Uterus (tissue), 4 donors: ENCODE measurements at places on chromosomes 5 and 9. TPM values are rescaled to one million over a fixed set of nuclear protein-coding genes. Genes with fewer than 3 reads are reported as not detected.

GRCh38 chr9:119526698-119527097 lies 157.5 kb upstream of the BRINP1 start:
- no peak for DNase-seq

Gene FBP2
- not detected for total RNA-seq

GRCh38 chr9:69895185-69895584 lies 74.6 kb downstream of the CFAP95 start:
- no peak for DNase-seq

Gene PFN3
- total RNA-seq = not detected

- DNase-seq = no peak
These were observed 283.9 kb downstream of the PJA2 start for GRCh38 chr5:109125755-109126429.

Gene ZNF366
- 20.5 TPM for total RNA-seq

DNA sequence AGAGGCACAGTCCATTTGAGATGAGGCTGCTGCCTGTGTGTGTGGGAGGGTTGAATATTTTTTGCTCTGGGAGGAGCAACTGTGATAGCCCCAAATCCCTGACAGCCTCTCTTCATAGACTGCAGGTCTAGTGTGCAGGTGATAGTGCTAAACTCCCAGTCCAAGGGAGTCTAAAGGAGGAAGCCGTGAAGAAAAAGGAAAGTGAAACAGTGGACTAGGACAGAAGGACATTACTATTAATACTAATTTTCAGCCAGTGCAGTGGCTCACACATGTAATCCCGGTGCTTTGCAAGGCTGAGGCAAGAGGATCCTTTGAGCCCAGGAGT lies 295.0 kb downstream of the PDE4D start:
- no peak for DNase-seq

DNA sequence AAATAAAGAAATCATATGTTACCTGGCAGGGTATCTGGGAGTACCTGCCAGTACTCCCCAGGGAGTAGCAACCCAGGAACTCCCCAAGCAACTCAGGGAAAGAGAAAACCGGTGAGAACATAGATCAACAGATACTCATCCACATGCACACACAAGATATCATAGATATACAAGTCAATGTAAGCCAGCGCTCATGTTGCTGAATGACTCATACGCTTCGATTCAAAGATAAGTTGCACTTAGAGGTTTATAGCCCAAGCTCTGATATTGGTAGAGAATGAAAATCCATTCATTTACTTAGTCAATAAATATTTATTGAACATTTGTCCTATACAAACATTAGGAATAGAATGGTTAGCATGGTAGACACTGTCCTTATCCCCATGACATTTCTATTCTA lies 219.1 kb upstream of the TRPC7 start:
- DNase-seq = no peak

Gene PTGR1
- 71.1 TPM for total RNA-seq

Gene SLC1A3
- total RNA-seq = 15.8 TPM

Gene LAMC3
- 4.1 TPM for total RNA-seq

Gene MAST4
- total RNA-seq = 8.2 TPM

GRCh38 chr5:142813220-142813619 lies 43.0 kb downstream of the ARHGAP26 start:
- no peak for DNase-seq

DNA sequence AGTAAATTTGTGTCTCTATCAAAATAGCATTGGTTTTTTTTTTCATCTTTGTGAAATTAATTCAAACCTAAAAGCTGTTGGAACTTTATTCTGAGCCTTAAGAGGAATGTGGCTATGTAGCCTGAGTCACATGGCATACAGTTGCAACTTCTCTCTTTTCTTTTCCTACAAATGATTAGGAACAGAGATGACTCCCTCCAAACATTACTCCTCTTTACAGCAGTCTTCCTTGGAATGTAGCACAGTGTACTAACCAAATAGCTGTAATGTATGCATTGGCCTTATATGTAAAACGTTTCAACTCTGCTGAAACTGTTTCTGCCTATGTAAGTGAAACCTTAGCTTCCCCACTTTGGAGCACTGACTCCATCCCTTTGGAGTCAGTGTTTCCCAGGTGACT lies 100.9 kb upstream of the MAP1B start:
- DNase-seq = no peak

GRCh38 chr5:139282197-139282557 lies 11.4 kb upstream of the MATR3 start:
- no peak for DNase-seq

GRCh38 chr5:179164331-179165311 lies 104.4 kb downstream of the ZNF354C start:
- no peak for DNase-seq

GRCh38 chr9:136671646-136672430 lies 9.1 kb downstream of the EGFL7 start:
- no peak for DNase-seq

Gene MPDZ
- 84.6 TPM for total RNA-seq

DNA sequence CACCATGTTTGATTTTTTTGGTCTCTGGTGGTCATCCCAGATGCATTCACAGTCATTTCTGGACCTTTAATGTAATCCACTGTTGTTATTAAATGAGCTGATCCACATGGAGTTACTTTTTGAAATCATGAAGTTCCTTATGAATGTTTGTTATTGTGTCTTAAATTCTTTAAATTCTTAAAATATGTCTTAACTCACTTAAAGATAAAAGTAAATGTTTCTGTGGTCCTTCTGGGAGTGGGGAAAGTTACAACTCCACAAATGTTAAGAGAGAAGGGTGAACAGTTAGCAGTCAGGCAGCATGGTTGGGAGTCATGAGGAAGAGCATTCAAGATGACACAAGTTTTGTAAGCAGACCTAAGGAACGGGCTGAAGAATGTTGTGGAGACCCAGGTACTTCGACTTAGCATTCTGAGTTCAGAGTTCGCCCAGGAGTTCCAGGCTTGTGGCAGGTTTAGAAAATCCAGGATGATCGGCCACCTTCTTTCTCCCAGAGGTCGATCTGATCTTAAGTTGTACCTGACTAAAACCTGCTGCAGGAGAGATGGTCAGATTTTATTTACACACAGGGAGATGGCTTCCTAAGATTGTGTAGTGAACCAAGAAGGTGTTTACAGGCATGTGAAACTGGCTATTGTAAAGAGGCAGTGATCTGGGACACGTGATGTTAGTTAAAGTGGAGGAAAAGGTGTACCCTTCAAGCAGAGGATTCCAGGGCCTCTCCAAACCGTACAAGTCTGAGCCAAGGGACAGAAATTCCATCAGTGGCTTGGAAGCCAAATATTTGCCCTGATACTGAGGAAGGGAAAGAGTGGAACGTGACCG lies 17.2 kb downstream of the SLC1A1 start:
- no peak for DNase-seq

DNA sequence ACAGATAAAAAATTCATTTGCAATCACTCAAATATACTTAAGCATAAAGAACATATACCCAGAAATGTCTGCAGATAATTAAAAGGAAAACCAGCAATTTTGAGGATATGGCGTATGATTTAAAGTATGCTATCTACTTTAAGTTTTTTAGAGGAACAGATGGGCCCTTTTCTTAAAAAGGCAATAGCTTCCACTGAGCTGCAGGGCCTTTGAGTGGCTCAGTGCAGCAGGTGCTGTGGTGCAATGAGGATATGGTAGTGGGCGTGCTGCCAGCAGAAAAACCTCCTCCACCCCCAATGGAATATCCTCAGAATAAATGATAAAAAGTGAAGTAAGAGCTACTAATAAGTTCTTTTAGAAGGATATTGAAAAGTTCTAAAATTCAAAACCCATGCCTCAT lies 814.5 kb downstream of the MTRR start:
- DNase-seq = no peak

Gene EPB41L4B
- 2.6 TPM for total RNA-seq

Gene TMOD1
- 93.7 TPM for total RNA-seq

Gene GPR151
- not detected for total RNA-seq

Gene TAF11L10
- total RNA-seq = not detected

Gene C5orf46
- not detected for total RNA-seq

- no peak for DNase-seq
These were observed 169.8 kb downstream of the CAAP1 start for GRCh38 chr9:26722755-26723154.

GRCh38 chr9:70408393-70409040 lies 5.9 kb downstream of the KLF9 start:
- DNase-seq = peak; percentile 15

DNA sequence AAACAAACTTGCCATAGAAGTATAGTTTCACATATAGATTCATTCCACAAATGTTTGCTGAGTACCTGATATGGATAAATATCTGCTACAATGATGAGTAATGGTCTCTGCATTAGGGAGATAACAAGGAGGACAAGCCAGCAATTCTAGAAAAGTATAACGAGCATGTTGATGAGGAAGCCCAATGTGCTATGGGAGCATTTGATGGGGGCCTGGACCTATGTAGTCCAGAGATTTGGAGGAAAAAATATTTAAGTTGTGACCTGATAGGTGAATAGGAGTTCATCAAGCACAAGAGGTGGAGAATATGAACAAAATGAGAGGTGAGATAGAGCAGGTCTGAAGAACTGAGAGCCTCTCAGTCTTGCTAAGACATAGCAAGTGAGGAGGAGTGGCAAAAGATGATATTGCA lies 14.4 kb upstream of the TMEM245 start:
- DNase-seq = no peak

Gene PCDHA12
- 1.7 TPM for total RNA-seq

Gene SGCD
- 7.1 TPM for total RNA-seq

- no peak for DNase-seq
These were observed 4.9 kb downstream of the SUSD1 start for GRCh38 chr9:112170235-112170634.

Gene ROR2
- total RNA-seq = 58.3 TPM
